ENCODE measurements at places on chromosomes 7 and 10.

- no peak for DNase-seq
Measured at GRCh38 chr10:65291286-65291685, 1634.5 kb upstream of the LRRTM3 start.

GRCh38 chr7:105779856-105780780 lies 96.3 kb downstream of the ATXN7L1 start:
- no peak for DNase-seq

- peak; percentile 57 for DNase-seq
Measured at GRCh38 chr7:125670926-125671572, 741.4 kb upstream of the POT1 start.

- peak; percentile 56 for DNase-seq
Measured at GRCh38 chr10:22623633-22624253, 90.6 kb downstream of the PIP4K2A start.

GRCh38 chr7:152677808-152678670 lies 2.1 kb upstream of the XRCC2 start:
- DNase-seq, result no peak

GRCh38 chr7:75888464-75889222 lies 9.8 kb downstream of the RHBDD2 start:
- peak; percentile 32 for DNase-seq

GRCh38 chr7:25565949-25566348 lies 337.7 kb upstream of the NPVF start:
- DNase-seq, result peak; percentile 72

GRCh38 chr7:208130-208673 lies 15.8 kb downstream of the FAM20C start:
- DNase-seq, result no peak

GRCh38 chr7:918441-919113 lies 35.9 kb downstream of the ADAP1 start:
- no peak for DNase-seq

DNA sequence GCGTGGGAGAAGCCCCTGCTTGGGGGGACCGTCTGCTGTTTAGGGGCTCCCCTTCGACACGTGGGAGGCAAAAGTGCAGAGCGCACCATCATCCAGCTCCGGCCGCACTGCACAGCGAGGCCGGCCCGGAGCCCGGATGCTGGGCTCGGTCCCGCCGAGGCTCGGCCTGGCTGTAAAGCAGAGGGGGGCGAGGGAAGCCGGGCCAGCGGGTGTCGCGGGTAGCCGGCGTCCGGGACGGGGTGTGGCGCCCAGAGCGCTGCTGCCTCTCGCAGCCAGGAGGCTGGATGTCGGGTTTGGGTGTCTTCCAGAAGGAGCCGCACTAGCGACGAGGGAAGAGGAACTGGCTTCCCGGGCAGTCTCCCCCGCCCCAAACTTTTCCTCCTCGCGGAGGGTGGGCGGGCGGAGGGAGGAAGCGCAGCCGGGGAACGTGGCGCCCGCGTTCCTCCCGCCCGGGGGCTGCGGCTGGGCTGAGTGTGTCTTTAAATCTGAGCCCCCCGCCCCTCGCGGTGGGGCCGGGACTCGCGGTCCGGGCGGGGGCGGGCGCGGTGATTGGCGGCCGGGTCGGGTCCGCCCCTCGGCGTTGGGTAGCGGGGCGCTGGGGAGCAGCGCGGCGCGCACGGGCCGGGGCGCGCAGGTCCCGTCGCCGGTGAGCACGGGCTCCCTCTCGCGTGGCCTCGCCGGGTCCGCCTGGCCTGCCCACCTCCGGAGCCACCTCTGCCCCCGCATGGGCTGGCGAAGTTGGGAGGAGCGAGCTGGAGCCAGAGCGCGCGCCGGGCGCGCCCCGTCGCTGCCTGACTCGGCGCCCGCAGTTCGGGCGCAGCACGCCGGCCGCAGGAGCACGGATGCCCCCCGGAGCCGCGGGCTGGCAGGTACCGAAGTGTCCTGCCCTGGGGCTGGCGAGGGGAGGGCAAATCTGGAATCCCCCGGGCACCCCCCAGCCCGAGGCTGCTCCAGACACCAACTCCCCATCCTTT lies at the start of gene PALD1:
TSS of gene PALD1 (plus strand) at position 577 of the 974 bp plus-strand sequence. CDS start 47,185 bp downstream, outside the sequence.
- no peak for DNase-seq

DNA sequence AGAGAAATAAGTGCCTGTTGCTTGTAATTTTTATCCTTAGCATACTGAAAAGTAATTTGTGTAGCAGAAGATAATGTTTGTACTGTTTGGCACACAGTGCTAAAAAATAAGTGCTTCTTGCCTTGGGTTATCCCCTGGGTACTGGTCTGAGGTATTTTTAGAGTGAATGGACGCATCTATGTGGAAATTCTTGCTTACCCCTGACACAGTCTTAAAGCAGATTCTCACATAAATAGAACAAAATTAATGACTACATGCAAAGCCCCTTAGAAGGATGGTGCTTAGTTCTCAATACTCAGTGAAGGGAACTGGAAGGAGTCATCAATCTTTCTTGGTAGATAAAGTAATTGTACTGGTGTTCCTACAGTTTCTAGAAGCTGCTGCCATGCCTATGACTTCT lies 548.6 kb downstream of the ARL4A start:
- DNase-seq, result no peak

DNA sequence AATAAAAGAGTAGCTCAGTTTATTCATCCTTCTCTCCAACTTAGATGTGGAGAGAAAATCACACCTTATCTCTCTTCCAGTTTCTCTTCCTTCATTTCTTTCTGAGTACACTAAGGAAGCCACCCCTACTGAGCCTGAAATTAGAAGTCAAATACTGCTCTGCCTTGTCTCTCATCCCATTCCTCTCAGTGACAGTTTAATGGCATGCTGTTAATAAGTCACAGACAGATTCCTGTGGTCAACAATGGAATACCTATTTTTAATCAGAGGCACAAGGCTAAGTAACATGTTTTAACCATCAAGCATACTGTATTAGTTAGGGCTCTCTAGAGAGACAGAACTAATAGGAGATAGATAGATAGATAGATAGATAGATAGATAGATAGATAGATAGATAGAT lies 253.2 kb downstream of the HTR7 start:
- DNase-seq, result no peak

DNA sequence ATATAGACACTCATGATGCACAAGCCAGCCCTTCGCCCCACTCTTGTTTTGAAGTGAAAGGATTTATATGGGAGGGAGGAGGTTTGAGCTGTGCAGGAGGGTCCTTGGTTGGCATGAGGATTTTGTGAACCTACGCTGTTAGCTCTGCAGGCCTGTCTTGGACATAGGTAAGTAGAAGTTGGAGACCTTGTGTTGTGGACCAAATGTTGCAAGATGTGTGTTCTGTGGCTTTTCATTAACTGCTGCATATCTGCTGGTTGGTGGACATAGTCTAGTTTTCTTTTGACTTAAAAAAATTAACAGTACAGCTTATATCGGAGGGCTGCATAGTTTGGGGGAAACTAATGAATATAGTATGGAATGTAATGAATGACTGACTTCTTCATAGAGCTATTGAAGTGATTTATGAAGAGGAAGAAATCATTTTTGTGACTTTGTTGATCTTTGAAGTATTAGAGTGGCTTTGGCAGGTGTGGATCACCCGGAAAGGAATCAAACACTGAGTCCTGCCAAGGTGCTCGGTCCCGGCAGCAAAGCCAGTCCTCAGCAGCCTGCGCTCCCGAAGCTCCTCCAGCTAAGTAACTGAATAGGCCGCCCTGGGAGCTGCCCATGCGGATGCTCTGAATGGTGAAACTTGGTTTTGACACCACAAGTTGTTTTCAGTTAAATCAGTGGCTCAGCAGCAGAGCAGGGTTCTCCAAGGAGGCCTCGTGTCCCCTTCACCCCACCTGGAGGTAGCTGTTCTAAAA lies 3.2 kb downstream of the MGMT start:
- DNase-seq, result no peak

GRCh38 chr10:125015356-125015944 lies 73.5 kb downstream of the ZRANB1 start:
- DNase-seq, result peak; percentile 15

DNA sequence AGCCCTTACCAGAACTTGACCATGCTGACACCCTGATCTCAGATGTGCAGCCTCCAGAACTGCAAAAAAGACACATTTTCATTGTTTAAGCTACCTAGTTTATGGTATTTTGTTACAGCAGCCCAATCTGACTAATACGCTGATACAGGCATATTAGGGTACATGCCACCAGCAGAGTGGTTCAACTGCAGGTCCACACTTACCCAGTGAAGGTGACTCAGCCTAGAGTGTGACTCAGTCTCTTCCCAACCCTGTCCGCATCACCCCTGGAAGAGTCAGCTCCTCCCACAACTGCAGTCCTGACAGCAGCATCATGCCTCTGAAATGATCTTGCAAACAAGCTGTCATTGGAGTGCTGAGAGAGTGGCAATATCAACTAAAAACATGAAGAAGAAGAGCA lies 30.8 kb upstream of the GOT1 start:
- no peak for DNase-seq
